ENCODE measurements at places on chromosomes 11 and 22.

GRCh38 chr11:117371453-117371852, 43.8 kb downstream of the CEP164 start:
- no peak for DNase-seq

DNA sequence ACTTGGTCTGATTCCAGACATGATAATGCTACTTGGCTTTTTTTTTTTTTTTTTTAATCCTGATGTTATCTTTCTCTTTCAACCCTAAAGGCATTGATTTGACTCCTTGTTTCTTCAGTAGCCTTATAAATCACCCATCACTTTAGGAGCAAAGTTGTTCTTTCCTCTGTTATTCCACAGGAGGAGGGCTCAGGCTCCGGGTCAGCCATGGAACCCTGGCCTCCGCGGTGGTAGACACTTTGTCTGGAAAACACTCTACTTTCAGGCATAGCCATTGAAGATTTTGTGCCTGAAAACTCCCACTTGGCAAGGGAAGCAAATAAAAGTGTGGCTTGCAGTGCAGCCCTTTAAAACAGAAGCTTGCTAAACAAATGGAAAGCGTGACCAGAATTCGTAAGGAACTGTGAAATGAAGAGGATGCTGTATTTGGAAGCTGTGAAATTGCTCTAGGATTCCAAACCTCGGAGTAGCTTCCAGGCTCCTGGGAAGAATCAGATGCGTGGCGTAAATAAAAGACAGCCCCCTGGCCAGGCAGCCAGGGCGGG, 44.9 kb downstream of the ARHGAP8 start:
- DNase-seq, result no peak

DNA sequence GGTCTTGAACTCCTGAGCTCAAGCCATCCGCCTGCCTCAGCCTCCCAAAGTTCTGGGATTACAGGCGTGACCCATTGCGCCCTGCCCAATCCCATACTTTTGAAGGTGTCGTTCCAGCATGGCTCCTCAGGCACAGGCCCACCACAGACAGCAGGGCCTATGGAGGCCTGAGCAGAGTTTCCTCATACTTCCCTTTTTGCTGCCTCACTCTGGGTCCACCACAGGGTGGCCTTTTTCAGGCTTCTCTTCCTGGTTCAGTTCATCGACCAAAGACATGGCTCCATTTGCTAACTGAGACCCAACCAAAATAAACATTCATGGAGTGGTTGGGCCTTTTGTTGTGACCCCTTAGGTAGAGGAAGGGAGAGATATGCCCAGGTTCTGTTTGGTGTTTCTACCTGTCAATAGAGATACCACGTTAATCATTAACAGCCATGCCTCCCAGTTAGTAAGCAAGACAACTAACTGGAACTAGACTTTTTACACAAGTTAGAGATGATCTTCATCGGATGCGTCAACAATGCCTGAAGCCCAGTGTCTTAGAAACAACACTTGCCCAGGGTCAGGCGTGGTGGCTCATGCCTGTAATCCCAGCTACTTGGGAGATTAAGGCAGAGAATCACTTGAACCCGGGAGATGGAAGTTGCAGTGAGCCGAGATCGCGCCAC, 35.1 kb downstream of the TRIOBP start:
- no peak for DNase-seq

DNA sequence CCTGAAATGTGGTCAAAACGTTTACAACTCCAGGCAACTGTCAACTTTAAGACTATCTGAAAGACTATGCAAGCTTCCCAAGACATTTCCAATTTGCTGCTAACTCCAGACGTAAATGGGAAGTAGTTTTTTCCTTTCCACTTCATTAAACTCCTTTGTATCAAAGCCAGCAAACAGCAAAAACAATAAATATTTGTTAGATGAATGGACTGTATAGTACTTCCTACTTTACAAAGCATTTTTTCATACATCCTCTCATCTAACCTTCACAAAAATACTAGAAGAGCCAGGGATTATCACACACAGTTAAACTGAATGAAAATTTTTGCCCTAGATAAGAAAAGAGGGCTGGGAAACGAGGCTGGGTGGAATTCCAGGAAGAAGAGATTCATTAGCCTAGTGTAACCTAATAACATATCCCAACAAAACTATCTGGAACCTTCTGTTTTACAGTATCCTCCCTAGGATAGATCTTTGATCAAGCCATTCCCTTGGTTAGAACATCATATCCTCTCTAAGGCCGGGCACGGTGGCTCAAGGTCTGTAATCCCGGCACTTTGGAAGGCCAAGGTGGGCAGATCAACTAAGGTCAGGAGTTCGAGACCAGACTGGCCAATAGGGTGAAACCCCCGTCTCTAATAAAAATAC, 10.4 kb downstream of the NUP98 start:
- no peak for DNase-seq

DNA sequence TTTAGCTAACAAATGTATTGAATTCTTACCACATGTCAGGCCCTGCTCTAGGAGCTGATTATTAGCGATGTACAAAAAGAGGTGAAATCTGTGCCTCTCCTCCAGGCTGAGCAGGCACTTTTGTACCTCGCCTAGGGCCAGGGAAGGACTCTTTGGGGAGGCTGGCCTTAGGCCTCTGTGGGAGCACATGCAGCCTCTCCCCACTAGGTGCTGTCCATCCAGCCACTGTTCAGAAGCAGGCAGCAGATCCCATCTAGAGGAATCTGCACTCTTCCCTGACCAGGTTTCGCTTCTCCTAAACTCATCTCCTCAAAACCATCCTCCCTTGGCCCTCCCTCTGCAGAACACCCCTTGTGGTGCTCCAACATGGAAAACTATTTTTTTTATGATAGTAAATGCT, 51.9 kb upstream of the WT1 start:
- DNase-seq, result peak; percentile 22

All from choroid plexus epithelial cell (primary cell).